ENCODE measurements at places on chromosomes 5 and 9. TPM values are rescaled to one million over a fixed set of nuclear protein-coding genes. Genes with fewer than 3 reads are reported as not detected.

The SFXN1 gene
- total RNA-seq, result 84.3 TPM

The TMEM171 gene
- 1.3 TPM for total RNA-seq

- DNase-seq, result no peak
Observed at GRCh38 chr5:34684281-34684979, 28.3 kb downstream of the RAI14 start.

- no peak for DNase-seq
Observed at GRCh38 chr9:93468763-93469456, 15.5 kb upstream of the FAM120AOS start.

The ARPC5L gene
- 37.9 TPM for total RNA-seq

GRCh38 chr9:135183528-135184180 lies 96.2 kb downstream of the OLFM1 start:
- DNase-seq, result no peak

The ALAD gene
- total RNA-seq, result 57.0 TPM

The PRLR gene
- 6.7 TPM for total RNA-seq

The LHX3 gene
- 0.10 TPM for total RNA-seq

Measured in type B pancreatic cell (in vitro differentiated cells).